ENCODE measurements at places on chromosomes 13 and 19.

GRCh38 chr19:18379803-18380747 lies 5.9 kb upstream of the GDF15 start:
- DNase-seq = no peak

DNA sequence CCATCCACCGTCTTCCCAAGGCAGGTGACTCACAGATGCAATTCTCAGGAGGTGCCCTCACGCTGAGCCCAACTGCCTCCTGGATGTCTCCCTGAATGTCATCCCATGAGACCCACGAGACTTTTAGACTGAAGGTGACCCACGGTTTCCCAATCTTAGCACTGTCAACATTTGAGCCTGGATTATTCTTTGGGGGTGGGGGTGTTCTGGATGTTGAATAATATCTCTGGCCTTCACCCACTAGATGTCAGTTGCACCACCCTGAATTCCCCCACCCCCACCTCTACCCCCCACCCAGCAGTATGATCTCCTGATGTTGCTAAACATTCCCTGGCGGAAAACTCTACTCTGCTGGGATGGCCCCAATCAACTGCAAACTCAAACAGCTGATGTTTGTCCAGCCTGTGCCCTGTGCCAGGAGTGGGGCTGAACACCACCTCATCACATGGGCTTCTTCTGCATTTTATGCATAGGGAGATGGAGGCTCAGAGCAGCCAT lies 2.2 kb upstream of the CYP4F22 start:
- no peak for DNase-seq

- no peak for DNase-seq
These were observed 10.7 kb downstream of the ELF1 start for GRCh38 chr13:41008349-41008980.

DNA sequence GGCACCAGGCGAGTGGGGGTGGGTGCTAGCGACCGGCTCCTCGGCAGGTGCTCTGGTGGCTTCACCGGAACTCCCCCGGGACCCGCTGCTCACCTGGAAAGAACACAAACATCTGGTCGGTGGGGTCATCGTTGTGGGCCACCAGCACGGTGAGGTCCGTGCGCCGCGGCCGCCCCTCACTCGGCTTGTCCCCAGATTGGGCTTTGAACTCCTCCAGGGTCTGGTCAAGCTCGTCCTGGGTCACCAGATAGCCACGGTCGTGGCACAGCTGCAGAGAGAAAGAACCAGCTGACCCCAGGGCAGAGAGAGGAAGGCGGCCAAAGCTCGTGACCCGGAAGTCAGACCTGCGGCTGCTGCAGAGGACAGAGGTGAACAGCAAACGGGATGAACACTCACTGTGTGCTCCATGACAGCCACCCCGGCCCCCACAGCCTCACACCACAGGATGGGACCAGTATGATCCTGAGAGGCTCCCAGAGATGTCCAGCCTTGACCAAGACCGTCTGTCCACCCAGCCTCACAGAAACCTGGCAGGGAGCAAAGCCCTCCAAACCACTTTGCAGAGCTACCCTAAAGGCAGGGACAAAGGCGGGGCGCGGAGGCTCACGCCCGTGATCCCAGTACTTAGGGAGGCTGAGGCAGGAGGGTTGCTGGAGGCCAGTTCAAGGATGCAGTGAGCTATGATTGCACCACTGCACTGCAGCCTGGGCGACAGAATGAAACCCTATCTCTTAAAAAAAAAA lies 1.2 kb downstream of the POLR2E start:
- no peak for DNase-seq

GRCh38 chr13:45257638-45258333 lies 56.9 kb upstream of the KCTD4 start:
- DNase-seq = no peak

DNA sequence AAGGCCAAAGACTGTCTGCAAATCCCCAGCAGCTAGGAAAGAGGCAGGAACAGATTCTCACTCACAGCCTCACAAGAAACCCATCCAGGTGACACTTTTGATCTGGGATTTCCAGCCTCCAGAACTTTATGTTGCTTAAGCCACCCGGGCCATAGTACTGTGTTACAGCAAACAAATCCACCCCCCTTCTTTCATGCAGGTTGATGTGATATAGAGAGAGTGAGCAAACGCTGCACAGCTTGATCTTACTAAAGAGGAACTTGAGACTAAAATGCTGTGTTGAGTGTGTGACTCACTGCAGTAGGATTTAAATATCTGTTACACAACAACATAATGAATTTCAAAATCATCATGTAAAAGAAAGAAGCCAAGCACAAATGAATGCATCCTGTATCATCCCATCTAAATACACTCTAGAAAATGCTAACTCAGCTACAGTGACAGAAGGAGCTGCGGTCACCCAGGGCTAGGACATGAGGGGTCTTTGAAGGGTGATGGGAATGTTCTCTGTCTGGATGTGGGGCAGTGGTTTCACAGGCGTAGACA lies 32.2 kb downstream of the RCBTB2 start:
- DNase-seq = no peak

GRCh38 chr19:32232449-32232848 lies 113.0 kb upstream of the ZNF507 start:
- DNase-seq = no peak

DNA sequence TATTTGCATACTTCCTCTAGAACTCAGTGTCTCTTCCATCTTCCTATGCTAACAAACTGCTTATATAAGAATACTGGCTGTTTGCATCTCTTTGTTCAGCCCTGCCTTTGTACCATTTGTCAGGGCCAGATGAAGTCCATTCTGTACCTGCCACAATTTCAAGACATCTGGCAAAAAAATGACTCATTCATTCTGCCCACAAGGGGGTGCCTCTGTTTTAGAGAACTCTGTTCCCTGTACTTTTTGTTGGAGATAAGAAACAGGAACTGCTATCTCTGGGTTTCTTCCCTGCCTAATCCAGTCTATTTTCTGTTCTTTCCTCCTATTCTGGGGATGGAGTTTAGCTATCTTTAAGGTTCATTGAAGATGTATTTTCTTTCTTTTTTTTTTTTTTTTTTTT lies 23.0 kb downstream of the ZNF568 start:
- no peak for DNase-seq

- no peak for DNase-seq
These were observed 128.8 kb downstream of the NHLRC3 start for GRCh38 chr13:39167018-39167417.

DNA sequence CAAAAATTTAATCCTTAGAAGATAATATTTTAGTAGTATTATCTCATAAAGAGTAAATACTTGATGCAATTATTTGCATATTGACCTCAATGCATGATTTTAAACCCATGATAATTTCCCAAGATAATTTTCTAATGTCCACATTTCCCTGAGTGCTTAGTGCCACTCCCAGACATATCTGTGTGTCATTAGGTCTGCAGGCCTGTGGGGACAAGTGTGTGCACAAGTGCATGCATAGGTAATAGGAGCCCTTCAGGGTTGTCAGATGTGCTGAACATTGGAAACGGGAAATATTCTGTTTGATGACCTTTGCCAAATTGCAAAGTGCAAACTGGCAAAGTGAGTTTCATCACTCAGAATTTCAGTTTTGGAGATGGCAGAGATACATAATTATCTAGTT lies 369.9 kb downstream of the KLF5 start:
- DNase-seq = no peak

- no peak for DNase-seq
These were observed 421.0 kb upstream of the MIR17HG start for GRCh38 chr13:90926459-90926858.

GRCh38 chr19:32339988-32340874 lies 5.2 kb upstream of the ZNF507 start:
- DNase-seq = no peak

DNA sequence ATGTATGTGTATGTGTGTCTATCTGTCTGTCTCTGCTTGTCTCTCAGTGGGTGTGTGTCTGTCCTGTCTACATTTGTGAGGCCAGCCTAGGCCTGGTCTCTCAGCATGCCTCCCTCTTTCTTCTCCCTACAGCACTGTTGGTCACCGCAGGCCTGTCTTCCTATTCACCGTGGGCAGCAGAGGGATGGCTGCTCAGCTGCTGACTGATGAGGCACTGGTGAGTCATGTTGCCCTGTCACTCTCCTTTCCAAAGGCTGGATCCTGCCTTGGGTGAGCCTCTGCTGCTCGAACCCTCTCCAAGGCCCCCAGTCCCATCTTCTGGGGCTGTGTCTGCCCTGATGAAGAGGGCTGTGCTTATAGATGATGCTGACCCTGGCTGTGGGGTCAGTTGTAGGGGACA lies 6.3 kb downstream of the ZNF71 start:
- DNase-seq = no peak

- no peak for DNase-seq
These were observed 190.5 kb upstream of the SOX21 start for GRCh38 chr13:94902722-94903407.

DNA sequence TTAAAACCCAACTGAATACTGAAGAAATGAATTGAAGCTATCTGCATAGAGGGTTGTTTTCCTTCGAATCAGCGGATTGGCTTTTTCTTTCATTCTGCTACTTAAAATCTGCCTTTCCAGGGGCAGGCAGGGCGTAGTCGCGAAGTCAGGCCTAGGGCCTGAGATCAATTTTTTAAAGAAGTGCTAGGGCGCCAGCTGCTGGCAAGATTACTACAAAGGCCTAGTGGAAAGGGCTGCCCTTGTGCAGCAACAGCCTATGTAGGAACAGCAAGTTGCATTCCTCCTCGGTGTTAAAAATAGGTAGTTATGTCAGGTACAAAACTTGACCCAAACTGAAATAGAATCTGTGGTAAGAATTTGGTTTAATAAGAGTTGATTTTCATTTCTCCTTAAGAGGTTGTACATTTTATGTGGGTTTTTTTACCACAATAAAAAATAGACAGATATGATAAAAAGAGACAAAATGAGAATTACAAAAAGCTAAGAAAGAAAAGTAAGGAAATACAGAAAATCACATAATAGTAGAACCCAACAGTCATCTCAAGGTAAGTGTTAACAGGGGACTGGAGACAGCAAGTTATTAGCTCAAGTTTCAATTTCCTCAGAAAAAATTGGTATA lies 9.5 kb upstream of the URAD start:
- no peak for DNase-seq

DNA sequence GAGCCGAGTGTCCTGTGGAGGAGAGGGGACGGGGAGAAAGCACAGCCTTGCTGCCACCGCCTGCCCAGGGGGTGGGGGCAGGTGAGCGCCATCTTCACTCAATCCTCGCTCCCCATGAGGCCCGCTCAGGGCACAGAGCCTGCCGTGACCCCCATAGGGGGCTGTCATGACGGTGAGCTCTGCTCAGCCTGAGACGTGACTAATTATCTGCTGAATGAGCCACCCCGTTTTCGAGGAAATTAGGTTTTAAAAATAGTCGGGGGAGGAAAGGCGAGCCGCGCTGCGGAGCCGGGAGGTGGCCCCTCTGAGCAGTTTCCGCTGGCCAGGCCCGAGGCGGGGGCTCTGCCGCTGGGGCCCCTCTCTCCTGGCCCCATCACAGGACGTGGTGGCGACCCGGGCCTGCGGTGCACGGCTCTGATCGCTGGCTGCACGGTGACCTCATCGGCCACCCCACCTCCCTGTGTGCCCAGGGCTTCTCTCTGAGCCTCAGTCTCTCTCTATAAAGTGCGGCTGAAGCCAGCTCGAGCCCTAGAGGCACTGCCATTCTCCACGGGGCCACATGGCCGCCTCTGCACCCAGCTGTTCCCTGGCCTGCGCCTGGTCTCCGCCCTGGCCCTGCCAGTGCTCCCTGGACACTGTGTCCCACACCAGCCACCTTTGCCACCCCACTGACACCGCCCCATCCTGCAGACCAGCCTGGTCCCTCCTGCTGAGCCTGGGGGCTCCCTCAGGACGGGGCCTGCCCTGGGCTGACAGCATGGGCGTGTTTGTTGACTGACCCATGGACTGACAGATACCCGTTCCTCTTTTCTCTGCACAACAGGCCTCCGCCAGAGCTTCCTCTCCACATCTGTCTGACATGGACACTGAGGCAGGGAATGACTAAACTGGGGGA lies 28.3 kb downstream of the PIP5K1C start:
- no peak for DNase-seq

DNA sequence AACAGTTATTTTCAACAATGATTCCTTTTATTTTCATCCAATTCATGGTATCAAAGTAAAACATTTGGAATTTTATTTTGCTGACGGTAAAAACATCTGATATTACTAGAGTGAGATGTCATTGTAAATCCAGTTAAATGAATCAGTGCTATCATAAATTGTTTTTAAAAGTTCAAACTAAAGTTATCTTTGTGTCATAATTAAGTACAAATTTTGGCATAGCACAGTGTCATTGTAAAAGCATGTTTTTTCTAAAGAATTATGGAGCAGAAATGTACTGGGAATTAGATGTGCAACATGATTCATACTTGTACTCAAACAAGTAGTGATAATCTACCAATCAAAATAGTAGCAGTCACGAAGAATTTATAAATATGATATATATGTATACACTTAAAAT lies 92.8 kb downstream of the FAM216B start:
- DNase-seq = no peak

DNA sequence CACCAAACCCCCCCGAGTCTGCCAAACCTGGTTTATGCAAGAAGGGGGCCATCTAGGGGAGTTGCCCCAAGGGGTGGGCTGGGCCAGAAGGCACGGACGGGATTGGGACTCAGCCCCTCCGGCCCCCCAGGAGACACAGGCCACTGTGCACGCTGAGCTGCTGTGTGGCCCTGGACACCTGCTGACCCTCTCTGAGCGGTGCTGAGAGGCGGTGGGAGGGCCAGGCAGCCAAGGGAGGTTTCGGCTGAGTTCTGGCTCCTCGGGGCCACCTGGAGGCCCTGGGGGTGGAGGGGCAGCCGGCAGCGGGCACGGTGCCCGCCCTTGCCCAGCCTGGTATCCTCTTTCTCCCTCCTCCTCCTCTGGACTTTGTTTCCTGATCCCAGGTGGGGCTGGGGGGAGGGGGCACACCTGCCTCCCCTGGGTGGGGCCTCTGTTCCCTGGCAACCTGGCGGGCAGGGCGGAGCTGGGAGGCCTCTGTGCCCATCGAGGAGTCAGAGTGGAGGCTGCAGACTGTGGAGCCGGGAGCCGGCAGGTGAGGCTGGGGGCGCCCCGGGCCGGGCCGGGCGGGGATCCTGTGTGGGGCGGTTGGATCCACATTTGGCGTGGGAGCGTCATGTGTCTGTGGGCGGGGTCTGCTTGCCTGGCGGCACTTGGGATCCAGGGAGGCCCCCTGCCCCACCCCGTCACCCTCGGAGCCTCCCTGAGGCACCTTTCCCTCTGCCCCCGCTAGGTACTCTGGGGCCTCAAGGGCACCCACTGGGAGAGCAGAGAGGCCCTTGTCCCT lies at the start of gene MISP:
TSS of gene MISP (plus strand) at position 473 of the 784 bp plus-strand sequence. CDS start 5,835 bp downstream, outside the sequence.
- no peak for DNase-seq

DNA sequence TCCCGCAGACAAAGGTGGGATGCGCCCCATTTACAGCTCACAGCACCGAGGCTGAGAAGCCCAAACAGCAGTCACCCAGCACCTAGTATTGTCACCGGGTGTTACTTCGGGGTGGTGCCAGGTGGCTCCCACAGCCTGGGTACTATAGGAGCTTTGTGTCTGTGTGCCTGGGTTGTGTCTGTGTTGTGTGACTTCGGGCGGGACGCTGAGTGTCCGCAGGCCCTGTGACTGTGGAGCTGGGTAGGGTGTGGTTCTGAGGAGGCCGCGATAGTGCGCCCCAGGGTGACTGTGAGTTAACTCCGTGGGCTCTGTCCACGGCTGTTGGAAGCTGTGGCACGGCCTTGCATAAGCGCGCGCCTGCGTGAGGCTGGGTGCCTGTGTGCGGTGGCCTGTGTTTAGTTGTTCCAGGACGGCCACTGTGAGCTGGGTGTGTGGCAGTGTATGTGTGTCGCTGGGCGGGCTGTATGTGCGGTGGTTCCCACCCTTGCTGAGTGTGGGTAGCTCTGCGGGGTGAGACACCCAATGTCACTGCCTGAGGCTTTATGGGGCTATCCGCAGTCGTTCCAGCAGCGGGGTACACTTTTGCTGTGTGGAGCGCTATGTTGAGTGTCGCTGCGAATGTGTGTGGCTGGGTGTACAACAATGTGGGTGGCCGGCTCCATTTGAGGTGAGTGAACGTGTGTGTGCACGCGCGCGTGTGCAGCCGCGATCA lies 559 bp upstream of the SSBP4 start:
- DNase-seq = no peak
